Esophagus squamous epithelium (tissue), 5 donors: ENCODE measurements at places on chromosomes 1 and 21.

GRCh38 chr1:62790716-62791115 lies 6.8 kb downstream of the ATG4C start:
- no peak for DNase-seq

- DNase-seq = no peak
Observed at GRCh38 chr1:212774584-212774983, 17.0 kb downstream of the NSL1 start.

- no peak for DNase-seq
Observed at GRCh38 chr1:53618500-53619366, 120.2 kb downstream of the GLIS1 start.

GRCh38 chr1:46173361-46173856 lies 1.5 kb upstream of the TSPAN1 start:
- DNase-seq = no peak

DNA sequence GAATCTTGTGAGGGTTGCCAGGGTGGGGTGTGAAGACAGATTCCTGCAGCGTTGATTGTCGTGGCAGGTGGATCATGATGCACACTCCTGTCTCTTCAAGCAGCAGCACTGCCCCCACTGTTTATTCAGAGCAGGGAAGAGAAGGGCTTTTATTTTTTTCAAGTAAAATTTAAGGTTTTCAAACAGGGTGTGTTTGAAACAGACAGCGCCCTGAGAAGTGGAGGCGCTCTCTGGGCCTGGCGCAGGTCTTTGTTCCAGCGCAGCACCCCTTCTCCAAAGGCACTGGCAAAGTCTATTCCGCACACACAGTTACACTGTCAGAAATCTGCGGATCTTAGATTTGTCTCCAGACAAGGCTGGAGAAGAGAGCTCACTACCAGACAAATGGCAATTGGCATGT lies 7.0 kb downstream of the C1orf53 start:
- no peak for DNase-seq

- no peak for DNase-seq
Observed at GRCh38 chr1:78355656-78356055, 135.1 kb upstream of the PTGFR start.

- DNase-seq = no peak
Observed at GRCh38 chr1:232873412-232873811, 68.2 kb downstream of the MAP10 start.

DNA sequence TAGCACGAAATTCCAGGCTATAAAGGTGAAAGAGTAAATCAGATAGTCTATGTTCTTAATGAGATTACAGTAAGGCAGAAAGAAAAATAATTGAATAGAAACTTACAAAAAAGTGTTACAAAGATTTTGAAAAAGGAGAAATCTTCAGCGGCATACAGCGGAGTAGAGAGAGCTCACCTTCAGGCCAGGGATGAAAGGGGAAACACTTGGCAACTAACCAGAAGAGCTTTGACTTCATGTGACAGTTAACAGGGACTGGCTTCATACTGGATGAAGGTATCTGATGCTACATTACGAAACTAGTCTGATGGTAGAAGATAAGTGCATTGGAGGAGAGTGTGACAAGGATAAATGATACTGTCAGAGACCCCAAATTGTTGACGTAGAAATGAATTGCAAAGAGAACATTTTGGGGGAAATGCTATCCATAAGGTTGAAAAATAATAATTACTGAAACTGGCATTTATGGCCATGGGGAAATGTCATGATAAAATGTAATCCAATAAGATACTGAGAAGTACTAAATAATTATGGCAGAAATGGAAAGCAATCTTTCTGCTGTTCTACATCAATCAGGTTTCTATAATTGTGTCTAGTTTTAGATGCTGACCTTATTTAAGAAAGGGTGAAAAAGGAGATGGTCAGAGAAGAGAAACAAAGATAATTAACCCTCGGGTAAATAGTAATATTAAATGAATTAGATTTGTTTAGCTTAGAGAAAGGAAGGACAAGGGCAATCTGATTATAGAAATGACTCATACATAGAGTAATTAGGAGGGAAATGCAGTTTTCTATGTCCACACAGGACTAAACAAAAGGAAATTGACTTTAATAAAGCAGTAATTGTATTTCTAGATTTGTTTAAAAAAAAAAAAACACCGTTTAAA lies 808.7 kb downstream of the NCAM2 start:
- no peak for DNase-seq

GRCh38 chr1:107547363-107548155 lies 406.7 kb downstream of the NTNG1 start:
- DNase-seq = no peak

DNA sequence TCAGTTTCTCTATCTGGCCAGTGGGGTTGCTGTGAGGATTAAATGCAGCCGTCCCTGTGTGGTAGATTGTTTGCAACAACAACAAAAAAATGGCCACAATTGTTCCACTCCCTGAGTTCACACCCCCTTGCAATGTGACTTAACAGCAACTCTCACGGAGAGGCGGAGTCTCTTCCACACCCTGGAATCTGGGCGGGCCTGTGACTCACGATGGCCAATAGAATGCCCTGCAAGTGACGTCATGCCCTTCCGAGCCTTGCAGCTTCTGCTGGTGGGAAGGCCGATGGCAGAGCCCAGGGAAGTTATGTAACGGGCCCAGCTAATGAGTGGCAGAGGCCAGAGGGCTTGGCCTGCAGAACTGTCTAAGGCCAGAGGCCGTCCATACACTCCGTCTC lies 87.9 kb downstream of the RIPK4 start:
- peak; percentile 42 for DNase-seq

DNA sequence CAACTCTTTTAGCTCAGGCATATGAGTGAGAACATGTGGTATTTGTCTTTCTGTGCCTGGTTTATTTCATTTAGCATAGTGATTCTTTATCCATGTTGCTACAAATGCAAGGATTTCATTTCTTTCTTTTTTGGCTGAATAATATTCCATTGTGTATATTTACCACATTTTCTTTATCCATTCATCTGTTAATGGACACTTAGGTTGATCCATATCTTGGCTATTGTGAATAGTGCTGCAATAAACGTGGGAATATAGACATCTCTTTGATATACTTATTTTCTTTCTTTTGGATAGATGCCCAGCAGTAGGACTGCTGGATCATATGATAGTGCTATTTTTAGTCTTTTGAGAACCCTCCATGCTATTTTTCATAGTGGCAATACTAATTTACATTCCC lies 30.8 kb downstream of the ASB17 start:
- DNase-seq = no peak

GRCh38 chr1:32186077-32186476 lies 6.6 kb downstream of the TXLNA start:
- DNase-seq = no peak

- no peak for DNase-seq
Observed at GRCh38 chr1:79874289-79874688, 867.8 kb upstream of the ADGRL4 start.

DNA sequence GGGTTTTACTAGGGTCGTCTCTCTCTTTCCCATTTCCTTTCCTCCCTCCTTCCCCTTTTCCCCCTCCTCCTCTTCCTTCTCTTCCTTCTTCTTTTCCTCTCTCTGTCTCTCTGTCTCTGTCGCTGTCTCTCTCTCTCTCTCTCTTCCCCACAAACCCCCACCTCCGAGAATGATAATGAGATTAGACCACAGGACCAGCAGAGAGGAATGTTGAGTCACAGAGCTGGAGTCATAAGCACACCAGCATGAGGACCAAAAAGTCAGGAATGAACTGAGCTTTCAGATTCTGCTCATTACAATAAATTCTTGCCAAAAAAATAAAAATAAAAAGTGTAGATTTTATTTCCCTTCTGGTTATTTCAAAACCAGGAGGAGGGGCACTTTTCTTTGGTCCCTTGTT lies 377.4 kb downstream of the LTN1 start:
- DNase-seq = no peak

DNA sequence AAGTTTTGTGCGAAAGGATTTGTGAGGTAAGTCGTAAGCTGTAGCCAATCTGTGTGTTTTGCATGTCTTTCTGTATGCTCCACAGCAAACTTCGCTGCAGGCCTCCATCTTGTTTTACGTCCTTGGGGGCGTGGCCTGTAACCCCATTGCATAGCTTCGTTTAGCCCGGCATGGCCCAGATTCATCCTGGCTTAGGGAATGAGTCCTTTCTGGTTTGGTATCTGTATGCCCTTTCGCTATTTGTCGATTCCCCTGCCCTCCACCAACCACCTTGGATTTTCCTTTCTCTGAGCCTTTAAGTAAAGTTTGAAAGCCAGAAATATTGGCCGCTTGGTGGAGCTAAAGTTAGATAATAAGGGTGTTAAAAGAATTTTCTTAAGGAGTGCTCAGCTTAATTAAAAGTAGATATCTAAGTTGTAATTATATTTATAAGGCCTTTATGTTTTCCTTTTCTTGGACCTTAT lies 1.1 kb downstream of the THEM4 start:
- DNase-seq = no peak

- DNase-seq = no peak
Observed at GRCh38 chr1:161299347-161299746, 10.4 kb downstream of the MPZ start.
